AG10803 (cell line): ENCODE measurements at places on chromosomes 11 and 22.

GRCh38 chr11:126949066-126949891 lies 51.3 kb downstream of the KIRREL3 start:
- peak; percentile 70 for DNase-seq

- no peak for DNase-seq
These were observed at the start of gene MUC15 for GRCh38 chr11:26571861-26572654. MUC15 (minus strand) TSS chr11:26572263; CDS start chr11:26567094, 5,169 bp downstream.

DNA sequence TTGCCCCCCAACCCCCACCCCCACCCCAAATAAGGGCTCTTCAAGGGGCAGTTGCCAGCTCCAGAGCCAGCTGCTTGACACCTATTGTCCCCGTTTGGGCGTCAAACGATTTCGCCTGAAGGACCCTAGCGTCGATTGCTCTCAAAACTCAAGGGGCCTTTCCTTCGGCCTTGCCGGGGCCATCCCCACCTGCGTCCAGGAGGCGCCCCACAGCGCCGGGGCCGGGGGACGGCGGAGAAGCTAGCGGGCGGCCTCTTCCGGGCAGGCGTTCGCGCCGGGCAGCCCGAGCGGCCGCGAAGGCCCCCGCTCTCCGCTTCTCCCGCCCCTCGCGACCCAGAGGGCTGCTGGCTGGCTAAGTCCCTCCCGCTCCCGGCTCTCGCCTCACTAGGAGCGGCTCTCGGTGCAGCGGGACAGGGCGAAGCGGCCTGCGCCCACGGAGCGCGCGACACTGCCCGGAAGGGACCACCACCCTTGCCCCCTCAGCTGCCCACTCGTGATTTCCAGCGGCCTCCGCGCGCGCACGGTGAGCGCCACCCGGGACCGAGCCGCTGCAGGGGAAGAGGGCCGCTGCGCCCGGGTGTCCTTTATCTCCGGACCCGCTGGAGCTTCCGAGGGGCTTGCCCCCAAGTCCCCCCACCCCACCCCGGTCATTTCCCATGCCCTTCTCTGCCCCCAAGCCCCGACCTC lies at the start of gene CAPRIN1:
Gene CAPRIN1, plus strand, starts transcription at position 383 of the 687 bp plus-strand sequence. CDS start 690 bp downstream, outside the sequence.
- DNase-seq = peak; percentile 83

- no peak for DNase-seq
These were observed 21.9 kb upstream of the RTL6 start for GRCh38 chr22:44519886-44520285.

GRCh38 chr22:36331912-36332622 lies 55.7 kb downstream of the MYH9 start:
- DNase-seq = peak; percentile 47

DNA sequence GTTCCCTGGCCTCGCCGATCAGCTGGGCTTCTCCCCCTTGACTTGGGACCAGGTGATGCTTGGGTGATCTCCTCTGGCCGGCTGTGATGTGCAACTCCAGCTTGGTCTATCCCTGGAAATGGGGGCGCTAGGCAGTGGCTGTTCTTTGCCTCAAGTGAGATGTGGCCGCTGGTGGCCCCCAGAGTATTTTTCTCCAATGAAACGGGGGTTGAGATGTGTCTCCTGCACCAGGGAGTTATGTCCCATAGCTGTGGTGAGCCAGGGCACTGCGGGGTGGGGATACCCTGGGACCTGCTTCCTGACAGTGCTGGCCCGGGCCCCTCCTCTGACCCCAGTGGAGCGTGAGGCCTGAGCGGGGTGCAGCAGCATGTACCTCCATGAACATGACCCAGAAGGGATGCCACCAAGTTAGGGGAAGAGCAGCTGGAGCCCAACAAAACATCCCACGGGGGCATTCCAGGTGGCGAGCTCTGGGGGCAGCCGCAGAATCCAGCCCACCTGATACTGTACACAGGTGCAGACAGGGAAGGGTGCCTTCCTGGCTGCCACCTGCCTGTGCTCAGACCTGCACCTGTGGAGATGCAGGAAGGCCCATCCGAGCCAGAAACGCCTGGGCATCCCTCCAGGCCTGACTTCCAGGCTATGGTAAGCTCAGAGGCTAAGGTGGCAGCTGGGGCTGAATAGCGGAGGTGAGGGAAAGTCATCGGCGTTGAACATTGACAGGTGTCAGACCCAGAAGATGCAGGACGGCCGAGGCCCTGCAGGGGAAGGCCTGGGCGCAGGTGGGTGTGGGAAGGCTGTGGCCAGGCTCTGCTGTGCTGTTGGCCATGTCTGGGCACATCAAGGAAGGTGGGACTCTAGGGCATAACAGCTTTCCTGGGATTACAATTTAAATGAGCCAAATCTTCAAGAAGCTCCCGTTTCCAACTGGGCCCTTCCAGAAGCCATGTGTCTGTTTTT lies 97.3 kb downstream of the CTTN start:
- no peak for DNase-seq

DNA sequence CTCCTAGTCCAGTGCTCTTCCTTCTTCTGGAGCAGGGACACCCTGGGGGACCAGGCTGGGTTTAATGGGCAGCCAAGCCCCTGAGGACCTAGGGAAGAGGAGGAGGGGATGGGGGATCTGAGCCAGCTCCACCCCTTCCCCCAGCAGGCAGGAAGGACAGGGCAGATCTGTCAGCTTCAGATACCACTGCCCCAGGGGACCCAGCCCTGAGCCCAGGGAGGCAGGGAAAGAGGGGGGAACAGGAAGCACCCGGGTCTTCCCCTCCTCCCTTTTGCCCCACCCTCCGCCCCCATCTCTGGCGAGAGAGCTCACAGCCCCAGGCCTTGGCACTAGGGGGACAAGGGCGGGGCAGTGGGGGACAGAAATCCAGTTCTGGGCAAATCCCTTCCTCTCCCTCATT lies 11.7 kb upstream of the SOX10 start:
- DNase-seq = no peak

DNA sequence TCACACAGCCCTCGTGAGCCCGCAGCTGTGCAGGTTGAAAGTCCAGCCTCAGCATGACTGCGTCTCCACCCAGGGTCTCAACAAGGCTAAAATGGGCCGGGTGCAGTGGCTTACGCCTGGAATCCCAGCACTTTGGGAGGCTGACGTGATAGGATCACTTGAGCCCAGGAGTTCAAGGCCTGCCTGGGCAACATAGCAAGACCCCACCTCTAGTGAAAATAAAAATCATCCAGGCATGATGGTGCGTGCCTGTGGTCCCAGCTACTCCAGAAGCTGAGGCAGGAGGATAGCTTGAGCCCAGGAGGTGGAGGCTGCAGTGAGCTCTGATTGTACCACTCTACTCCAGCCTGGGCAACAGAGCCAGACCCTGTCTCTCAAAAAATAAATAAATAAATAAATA lies 100.8 kb upstream of the PRR5 start:
- no peak for DNase-seq

DNA sequence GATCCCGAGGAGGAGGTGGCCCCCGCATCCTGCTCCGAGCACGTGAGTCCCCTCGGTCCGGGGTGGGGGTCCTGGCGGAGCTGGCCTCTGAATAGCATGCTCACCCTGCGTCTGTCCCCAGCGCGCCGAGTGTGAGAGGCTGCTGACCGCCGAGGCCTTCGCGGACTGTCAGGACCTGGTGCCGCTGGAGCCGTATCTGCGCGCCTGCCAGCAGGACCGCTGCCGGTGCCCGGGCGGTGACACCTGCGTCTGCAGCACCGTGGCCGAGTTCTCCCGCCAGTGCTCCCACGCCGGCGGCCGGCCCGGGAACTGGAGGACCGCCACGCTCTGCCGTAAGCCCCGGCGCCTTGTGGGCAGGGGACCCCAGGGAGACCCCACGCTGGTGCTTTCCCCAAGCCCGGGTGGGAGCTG lies 3.5 kb downstream of the MUC2 start:
- no peak for DNase-seq

- DNase-seq = peak; percentile 48
These were observed 20.5 kb upstream of the SCGB1A1 start for GRCh38 chr11:62398011-62398994.

GRCh38 chr22:30882974-30883533 lies 85.5 kb downstream of the MORC2 start:
- no peak for DNase-seq

- no peak for DNase-seq
These were observed 34.9 kb downstream of the SYN3 start for GRCh38 chr22:33023153-33023827.

- DNase-seq = peak; percentile 18
These were observed 85.1 kb upstream of the CARD18 start for GRCh38 chr11:105224482-105225253.
